A172 (cell line): ENCODE measurements at places on chromosomes 3 and 15.

- no peak for DNase-seq
These were observed 222.3 kb upstream of the THBS1 start for GRCh38 chr15:39358441-39359041.

DNA sequence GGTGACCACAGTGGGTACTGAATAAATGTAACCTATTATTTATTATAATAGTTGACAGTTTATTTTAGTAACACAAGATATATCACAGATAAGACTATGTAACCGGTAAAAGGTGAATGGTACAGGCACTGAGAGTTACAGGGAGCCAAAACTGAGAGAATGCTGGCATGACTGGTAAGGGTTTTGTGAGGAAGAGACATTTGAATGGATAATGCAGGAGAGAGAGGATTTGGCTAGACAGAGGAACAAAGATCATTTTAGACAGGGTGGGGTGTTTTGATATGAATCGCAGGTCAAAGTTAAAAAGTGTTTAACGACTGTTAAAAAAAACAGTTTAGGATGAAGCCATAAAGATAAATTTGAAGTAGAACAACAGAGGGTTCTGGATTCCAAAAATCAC lies 421.1 kb downstream of the ZBTB20 start:
- no peak for DNase-seq

DNA sequence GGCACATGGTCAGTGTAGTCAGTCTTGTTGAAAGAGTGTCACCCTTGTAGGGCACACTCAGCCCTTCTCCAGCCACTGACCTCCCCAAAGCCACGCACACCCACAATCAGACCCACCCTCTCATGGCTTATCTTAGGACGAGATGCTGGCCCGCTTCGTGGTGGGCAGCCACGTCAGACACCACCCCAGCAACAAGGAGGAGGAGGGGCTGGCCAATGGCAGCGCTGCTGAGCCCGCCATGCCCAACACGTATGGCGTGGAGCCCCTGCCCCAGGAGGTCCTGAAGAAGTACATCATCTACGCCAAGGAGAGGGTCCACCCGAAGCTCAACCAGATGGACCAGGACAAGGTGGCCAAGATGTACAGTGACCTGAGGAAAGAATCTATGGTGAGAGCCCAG lies 10.1 kb upstream of the PODXL2 start:
- DNase-seq = no peak

DNA sequence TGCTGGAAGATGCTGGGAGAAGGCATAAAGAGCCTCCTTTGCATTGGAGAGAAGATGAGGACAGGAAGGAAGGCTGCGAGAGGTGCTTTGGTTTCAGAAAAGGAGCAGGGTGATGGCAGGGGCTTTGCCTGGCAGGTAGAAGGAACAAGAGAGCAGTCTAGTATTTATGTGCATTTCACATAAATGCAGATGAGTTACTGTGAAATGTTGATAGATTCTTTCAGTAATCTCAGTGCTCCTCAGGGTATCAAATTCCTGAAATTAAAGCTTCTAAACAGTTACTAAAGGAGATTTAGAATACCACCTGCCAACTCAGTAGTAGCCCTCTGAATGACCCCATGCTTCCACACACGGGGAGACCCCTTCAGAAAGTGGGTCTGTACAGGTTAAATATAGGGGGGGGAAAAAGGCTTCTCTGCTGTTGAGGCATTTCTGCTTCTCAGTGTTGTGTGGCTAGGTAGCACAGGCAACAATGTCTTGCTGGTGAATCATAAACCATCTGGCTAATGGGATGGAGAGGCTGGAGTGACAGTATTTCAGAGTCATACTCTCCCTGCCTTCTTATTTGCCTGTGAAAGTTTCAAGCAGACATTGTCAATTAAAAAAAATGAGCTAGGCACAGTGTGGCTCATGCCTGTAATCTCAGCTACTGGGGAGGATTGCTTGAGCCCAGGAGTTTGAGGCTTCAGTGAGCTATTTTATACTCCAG lies 14.3 kb upstream of the FBXL22 start:
- DNase-seq = peak; percentile 34

DNA sequence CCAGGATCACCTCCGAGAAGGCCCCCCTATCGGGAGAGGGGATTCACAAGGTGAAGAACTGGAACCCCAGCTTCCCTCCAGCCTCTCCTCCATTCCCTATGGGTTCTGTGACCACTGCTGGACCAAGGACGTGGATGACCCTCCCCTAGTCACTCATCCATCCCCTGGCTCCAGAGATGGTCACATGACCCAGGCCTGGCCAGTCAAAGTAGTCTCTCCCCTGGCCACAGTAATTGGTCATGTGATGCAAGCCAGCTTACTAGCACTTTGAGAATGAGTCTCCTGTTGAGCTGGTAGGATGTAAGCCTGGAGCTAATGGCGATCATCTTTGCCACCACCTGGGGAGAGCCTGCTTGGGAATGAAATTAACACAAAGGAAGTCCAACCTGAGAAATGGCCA lies 3.9 kb downstream of the CAMK1 start:
- DNase-seq = peak; percentile 34

GRCh38 chr15:73753250-73754130 lies at the start of gene INSYN1:
TSS of gene INSYN1 (minus strand) at chr15:73753351. CDS start at chr15:73751130, 2,221 bp downstream.
- DNase-seq = no peak

GRCh38 chr15:70390723-70391122 lies 293.0 kb upstream of the TLE3 start:
- DNase-seq = no peak

GRCh38 chr15:43911235-43911781 lies 84.5 kb downstream of the WDR76 start:
- DNase-seq = peak; percentile 91

- no peak for DNase-seq
These were observed 22.2 kb downstream of the SEMA3G start for GRCh38 chr3:52422669-52423068.

GRCh38 chr15:88635318-88635717 lies 3.5 kb upstream of the ISG20 start:
- DNase-seq = no peak

GRCh38 chr3:148175214-148175613 lies 522.5 kb upstream of the AGTR1 start:
- DNase-seq = no peak

DNA sequence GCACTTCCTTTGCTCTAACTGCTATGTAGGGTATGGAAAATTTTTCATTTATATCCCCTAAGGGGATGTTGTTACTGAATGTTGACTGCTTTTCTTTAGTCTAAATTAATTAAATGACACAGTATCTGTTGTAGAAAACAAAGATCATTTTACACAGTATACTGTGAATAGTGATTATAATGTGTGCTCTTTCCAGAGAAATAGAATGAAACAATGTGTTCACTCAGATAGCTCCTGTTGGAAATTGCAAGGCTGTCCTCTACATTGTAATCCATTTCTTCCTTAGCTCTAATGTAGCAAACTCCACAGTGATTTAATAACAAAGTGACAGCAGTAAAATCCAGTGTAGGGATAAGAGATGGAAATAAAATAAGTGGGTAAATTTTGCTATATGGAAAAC lies 159.0 kb upstream of the VEPH1 start:
- no peak for DNase-seq

GRCh38 chr3:184540777-184541681 lies 20.6 kb upstream of the EPHB3 start:
- peak; percentile 63 for DNase-seq

- no peak for DNase-seq
These were observed 874.7 kb upstream of the GBE1 start for GRCh38 chr3:82636177-82636576.

GRCh38 chr3:137304313-137305056 lies 346.7 kb downstream of the IL20RB start:
- DNase-seq = no peak

DNA sequence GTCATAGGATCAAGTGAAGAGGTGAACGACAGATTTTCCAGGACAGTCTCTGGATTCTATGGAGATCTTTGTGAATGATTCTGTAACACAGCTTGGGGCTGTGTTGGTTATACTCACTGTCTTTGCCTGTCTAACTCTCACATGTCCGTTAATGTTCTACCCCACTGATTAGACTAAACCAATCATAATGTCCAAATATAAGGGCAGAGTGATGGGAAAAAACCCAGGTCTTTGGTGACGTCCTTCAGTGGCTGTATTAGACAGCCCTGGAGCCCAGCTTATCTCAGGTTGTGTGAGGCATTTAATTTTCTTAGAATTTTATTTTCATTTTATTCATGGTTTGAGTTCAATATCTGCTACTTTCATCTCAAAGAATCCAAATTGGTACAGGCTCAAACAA lies 59.3 kb upstream of the TRA2B start:
- DNase-seq = no peak

GRCh38 chr15:89138999-89139612 lies 50.9 kb downstream of the ABHD2 start:
- DNase-seq = peak; percentile 46

- no peak for DNase-seq
These were observed 226.2 kb upstream of the IGF1R start for GRCh38 chr15:98422130-98422478.

DNA sequence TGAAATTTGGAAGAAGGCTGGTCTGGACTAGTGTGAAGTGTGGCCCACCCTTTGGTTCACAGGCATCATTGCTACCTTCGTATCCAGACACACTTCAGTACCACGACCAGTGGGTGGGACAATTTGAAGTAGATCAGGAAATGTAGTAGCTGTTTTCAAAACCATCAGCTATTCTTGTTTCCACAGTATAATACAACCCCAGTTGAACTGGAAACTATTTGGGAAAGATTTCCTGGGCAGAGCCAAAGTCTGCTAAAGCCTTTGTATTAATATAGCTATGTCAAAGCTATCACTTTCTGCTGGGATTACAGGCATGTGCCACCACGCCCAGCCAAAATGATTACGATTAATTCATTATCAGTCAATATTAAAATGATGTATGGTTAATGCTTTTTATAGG lies 298.8 kb upstream of the RASGRP1 start:
- DNase-seq = no peak

DNA sequence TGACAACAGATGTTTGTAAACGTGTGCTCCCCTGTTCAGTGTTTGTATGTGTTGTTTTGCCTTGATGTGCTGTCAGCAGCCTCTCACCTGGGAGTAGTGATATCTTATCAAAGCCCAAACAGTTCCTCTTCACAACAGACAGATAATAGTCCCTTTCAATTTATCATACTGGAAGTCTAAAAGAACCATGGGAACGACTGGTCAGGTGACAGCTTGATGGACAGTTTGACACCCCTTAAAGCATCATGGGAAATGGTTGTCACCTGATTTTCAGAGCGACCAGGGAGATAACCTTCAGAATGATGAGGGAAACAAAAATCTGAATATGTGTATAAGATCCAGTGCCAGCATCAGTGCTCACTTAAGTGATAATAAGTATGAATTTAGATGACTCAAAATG lies 146.3 kb upstream of the SOX2 start:
- DNase-seq = no peak

GRCh38 chr3:10557781-10558373 lies 52.5 kb upstream of the ATP2B2 start:
- DNase-seq = peak; percentile 79

DNA sequence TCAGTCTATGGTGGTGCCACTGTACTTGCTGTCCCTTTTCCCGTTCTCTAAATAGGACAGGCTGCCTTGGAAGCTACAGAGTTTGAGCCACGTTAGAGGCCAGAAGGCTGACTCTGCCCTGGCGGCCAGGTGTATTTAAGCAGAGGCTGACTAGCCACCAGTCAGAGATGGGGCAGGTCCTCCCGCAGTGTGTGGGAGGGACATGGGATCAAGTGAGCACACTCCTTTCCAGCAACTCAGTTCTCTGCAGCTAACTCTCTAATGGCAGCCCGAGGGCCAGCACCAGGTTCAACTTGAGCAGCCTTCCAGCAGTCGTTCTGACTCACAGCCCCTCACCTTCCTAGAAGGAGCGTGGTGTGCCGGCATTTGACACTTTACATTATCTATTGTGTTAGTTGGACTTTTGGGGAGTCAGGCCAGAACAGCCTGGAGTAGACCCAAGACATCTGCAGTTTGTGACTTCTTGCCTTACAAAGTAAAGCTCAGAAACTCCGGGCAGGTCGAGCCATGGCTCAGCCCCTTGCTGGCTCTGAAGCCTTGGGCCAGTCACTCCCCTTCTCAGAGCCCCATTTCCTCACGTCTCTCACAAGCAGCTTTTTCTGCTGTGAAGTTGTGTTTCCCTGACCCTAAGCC lies 46.7 kb upstream of the MYZAP start:
- no peak for DNase-seq

GRCh38 chr15:44194323-44195150 lies 534 bp downstream of the FRMD5 start:
- peak; percentile 87 for DNase-seq

- DNase-seq = no peak
These were observed 15.9 kb downstream of the EMC7 start for GRCh38 chr15:34085746-34086145.

DNA sequence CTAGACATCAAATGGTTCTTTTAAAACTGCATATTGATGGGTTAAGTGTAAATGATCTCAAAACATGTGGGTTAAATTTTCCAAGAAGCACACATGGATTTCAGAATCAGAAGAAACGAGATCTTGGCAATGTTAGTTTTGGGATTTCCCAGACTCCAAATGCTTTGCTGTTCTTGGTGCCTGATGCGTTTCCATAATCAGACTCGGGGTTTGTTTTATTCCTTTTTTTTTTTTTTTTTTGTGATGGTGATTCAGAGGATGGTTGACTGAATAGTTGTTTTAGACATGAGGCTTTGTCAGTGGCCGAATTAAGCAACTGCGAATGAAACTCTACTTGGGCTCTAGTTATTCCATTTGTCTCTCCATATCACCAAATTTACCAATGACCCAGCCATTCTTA lies 52.2 kb upstream of the FAM98B start:
- DNase-seq = no peak

DNA sequence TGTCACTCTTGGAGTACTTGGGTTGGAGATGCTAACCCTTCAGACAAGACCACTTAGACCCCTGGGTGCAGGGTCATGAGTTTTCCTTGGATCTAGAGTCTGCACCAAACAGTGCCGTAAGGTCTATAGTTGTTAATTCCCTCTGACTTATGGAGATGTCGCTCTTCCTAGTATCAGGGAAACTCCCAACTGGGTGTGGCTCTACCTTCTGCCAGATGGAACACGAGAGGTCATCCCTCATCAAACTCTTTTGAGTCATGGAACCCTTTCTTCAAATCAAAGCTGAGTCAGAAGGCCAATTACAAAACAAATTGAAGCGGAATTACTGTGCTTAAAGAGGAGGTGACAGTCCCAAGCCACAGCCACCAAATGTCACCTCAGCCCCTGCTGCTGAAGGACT lies 514.9 kb upstream of the PROK2 start:
- DNase-seq = peak; percentile 13

GRCh38 chr15:68385671-68386586 lies 46.0 kb downstream of the ITGA11 start:
- no peak for DNase-seq

GRCh38 chr3:16668776-16669545 lies 63.7 kb upstream of the DAZL start:
- DNase-seq = no peak

DNA sequence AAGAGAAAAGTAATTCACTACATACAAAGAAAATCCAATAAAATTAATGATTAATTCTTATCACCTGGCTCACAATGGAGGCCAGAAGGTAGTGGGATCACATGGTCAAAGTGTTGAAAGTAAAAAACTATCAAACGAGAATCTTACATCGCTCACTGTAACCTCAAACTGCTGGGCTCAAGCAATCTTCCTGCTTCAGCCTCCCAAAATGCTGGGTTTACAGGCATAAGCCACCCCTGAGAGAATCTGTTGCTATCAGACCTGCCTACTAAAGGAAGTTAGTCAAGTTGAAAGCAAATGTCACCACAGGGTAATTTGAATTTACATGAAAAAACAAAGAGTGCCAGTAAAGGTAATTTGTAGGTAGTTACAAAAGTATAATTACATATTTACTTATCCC lies 103.3 kb downstream of the PCCB start:
- no peak for DNase-seq

- no peak for DNase-seq
These were observed 108.3 kb downstream of the IGF2BP2 start for GRCh38 chr3:185716436-185717108.
